ENCODE measurements at places on chromosomes 11 and 22. TPM values are rescaled to one million over a fixed set of nuclear protein-coding genes. Genes with fewer than 3 reads are reported as not detected.

Gene KRTAP5-2
- total RNA-seq = not detected

Gene APLNR
- 0.17 TPM for total RNA-seq

DNA sequence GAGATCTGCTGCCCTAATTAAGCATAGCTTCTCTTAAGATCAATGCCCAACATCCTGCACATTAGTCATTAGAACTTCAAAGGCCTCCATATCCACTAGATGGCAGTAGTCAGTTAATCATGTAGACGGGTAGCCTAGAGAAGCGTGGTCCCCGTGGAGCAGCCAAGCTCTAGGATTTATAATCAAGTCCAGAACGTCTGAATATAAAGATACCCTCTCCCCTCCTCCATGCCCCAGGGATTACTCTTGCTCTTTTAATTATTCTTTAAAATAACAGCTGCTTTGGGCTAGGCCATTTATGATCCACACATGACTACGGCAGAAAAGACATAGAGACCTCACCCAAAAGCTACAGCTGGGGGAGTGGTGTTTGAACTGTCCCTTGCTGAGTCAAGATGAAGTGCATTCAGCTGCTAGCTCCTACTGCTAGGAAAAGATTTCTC lies 327.6 kb upstream of the PLET1 start:
- no peak for DNase-seq

DNA sequence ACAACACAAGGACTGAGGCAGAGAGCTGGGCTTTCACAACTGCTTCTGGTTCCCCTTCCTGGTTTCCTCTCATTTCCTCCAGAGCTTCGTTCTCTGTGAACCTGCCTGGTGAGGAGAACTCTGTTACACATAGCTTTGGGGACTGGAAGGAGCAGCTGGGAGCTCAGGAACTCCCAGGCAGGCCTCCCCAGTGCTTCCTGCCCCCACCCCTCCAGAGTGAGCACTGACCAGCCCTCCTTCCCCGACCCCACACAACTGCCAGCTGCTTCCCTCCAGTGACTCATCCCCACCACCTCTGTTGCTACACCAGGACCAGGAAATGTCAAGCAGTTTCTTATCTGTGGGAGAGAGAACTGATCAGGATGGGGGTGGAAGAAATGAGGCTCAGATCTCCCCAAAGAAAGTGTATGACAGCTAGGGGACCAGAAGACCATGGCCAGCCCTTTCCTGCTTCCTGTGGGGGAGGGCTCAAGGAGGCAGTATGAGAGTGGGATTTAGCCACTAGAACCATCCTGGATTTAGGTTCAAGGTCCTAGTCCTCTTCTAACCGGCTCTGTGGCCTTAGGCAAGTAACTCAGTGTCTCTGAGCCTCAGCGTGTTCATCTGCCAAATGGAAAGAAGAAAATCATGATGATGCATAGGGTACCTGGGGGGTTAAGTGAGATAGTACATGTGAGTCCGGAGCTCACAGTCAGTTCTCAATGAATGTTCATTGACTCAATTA lies 4.5 kb upstream of the TP53I11 start:
- DNase-seq = peak; percentile 92

Gene PGA4
- total RNA-seq = 0.65 TPM

DNA sequence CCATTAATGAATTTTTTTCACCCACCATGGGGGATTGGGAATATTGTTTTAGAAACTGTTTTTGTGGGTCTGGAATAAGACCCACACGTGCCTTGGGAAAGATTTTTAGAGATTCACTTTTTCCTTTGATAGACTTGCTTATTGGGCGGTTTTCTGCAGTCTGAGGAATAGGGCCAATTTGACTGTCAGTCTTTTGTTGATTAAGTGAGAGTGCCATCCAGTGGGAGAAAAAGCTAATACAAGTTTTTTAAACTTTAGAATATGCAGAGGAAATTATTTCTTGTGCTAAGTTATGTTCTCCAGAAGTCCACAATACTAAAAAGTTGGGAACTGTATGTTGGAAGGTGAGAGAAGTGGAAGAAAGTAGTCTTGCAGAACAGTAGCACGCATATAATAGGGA lies 56.1 kb downstream of the PRMT3 start:
- no peak for DNase-seq

GRCh38 chr11:69396051-69396947 lies 85.2 kb upstream of the LINC01488 start:
- no peak for DNase-seq

- DNase-seq = peak; percentile 9
Observed at GRCh38 chr22:31574055-31574670, 77.8 kb downstream of the SFI1 start.

Gene POU2AF2
- total RNA-seq = not detected

DNA sequence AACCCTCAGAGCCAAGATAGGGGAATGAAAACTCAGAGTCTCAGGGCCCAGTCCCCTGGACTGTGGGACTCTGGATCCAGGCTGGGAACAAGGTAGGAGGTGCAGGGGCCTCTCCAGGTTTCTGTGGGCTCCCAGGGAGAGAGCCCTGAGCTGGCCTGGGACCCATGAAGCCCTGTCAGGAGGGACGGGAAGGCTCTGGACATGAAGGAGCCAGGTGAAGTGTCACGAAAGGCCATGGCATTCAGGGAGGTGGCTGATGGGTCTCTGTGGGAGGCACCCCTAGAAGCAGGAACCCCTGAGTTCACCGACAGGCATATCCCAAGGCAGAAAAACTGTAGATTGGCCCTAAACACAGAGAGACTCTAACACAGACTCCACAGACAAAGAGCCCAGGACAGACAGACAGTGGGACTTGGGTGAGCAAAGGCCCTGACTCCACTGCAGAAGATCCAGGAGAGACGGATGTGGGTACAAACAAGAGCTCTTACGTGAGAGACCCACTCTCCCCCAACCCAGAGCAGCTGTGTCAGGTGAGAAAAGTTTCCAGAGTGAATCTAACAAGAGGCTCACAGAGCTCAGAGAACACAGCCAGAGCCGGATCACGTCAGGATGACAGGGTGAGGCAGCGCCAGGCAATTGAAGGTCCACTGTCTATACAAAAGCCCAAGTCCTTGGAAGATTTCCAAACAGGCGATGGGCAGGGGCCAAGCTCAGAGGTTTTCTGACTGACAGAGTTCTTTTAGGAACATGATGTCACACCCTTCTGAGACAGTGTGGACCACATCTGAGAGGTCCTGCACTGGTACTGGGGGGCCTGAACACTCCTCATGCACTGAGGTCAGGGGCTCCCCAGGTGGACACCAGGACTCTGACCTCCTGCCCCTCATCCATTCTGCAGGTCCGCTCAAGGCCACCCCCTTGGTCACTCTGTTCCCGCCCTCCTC lies 27.4 kb downstream of the IGLL5 start:
- no peak for DNase-seq

Gene BDNF
- 4.6 TPM for total RNA-seq

Gene P2RY2
- total RNA-seq = 5.0 TPM

- DNase-seq = no peak
Observed at GRCh38 chr11:41872426-41872825, 413.0 kb upstream of the LRRC4C start.

DNA sequence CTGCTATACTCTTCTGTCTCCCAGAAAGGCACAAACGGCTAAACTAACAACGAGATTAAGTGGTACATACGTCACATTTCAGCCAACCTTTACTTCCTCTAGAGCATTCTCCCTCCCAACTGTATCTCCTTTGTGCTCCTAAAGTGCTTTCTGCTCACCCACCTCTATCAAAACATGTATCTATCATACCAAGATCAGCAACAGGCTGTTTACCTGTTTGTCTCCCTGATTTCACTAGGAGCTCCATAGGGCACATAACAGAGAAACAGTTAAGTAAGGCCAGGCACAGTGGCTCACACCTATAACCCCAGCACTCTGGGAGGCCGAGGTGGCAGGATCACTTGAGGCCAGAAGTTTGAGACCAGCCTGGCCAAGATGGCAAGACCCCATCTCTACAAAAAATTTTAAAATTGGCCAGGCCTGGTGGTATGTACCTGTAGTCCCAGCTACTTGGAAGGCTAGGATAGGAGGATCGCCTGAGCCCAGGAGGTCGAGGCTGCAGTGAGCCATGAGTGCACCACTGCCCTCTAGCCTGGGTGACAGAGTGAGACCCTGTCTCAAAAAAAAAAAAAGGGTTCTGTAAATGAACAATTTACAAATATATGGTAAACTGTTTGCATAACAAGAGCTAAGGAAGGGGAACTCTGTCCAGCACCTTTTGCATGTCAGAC lies 2.8 kb downstream of the NDUFC2 start:
- no peak for DNase-seq

Data from lower leg skin (tissue), 4 donors.